GM03348 (cell line): ENCODE measurements at places on chromosomes 7 and 10.

DNA sequence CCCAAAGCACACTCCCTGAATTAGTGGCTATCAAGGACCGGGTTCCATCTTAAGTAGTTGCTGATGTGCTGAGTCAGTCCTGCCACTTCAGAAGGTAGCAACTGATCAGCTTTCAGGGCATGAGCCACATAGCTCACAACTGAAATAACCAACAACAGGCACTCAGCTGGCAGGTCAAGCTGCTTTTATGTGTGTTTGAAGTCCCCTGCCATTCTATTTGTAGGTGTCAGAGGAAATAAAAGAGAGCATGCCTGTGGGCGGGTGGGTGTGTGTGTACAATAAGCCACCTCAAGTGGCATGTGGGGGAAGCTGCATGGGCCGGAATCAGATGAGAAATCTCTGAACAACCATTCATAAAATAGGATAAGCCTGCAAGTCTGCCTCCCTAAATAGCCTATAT is 114.3 kb upstream of the YAE1 start:
- DNase-seq = no peak

- DNase-seq = no peak
These were observed 28.4 kb upstream of the NPFFR1 start for GRCh38 chr10:70312249-70312648.

DNA sequence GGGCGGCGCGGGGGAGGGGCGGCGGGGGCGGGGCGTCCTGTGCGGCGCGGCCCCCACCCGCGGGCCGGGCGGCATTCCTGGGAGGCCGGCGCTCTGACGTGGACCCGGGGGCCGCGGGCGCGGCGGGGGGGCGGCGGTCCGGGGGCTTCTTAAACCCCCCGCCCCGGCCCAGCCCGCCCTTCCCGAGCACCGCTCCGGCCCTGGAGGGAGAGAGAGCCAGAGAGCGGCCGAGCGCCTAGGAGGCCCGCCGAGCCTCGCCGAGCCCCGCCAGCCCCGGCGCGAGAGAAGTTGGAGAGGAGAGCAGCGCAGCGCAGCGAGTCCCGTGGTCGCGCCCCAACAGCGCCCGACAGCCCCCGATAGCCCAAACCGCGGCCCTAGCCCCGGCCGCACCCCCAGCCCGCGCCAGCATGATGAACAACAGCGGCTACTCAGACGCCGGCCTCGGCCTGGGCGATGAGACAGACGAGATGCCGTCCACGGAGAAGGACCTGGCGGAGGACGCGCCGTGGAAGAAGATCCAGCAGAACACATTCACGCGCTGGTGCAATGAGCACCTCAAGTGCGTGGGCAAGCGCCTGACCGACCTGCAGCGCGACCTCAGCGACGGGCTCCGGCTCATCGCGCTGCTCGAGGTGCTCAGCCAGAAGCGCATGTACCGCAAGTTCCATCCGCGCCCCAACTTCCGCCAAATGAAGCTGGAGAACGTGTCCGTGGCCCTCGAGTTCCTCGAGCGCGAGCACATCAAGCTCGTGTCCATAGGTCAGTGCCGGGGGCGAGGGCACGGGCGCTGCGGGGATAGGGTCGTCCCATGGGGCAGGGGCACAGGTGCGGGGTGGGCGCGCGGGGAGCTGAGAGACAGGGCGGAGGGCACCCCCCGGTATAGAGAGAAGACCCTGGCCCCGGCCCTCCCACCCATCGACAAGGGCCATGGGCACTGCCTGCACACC is at the start of gene FLNC:
FLNC (plus strand) TSS at position 176 of the 947 bp plus-strand sequence; CDS start at position 408, 232 bp downstream.
- peak; percentile 92 for DNase-seq

DNA sequence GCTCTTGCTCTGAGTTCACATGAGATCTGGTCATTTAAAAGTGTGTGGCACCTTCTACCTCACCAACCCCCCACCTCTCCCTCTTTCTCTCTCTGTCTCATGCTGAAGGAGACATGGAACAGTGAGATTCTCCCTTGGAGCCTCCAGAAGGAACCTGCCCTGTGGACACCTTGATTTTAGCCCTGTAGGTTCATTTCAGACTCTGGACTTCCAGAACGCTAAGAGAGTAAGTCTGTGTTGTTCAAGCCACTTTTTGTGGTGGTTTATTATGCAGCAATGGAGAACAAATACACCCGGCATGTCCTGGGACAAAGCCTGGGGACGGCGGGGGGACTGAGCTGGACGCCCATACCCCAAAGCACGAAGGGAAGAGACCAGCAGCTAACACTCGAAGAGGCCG is 20.7 kb upstream of the GIMAP8 start:
- DNase-seq = no peak

- no peak for DNase-seq
These were observed 12.1 kb upstream of the PRRT4 start for GRCh38 chr7:128373606-128374005.

- DNase-seq = peak; percentile 4
These were observed 26.2 kb downstream of the RAMP3 start for GRCh38 chr7:45183711-45184210.

GRCh38 chr7:82317257-82317721 is 126.3 kb downstream of the CACNA2D1 start:
- DNase-seq = no peak

GRCh38 chr10:87054373-87055295 is 34.5 kb downstream of the FAM25A start:
- DNase-seq = peak; percentile 73

DNA sequence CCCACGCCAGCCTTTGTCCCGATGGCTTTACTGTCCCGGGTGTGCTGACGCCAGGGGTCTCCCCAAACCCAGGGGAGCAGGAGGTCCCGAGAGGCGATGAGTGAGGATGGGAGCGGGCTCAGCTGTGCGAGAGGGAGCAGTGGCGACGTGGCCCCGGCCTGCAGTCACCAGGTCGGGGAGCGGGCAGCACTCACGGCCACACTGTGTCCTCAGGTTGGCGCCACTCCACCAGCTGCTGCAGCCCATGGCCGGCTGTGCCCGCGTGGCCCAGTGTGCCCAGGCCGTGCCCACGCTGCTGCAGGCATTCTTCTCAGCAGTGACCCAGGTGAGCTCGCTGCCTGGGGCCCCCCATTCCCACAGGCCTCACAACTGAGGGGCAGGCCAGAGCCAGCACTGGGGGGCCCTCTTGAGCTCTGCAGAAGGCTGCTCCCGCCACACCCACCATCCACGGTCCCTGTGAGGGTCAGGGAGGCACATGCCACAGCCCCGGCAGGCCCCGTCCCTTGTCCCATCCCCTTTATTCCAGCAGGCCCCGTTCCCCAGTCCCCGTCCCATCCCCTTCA is 13.3 kb downstream of the AP5Z1 start:
- no peak for DNase-seq

- no peak for DNase-seq
These were observed 131.3 kb upstream of the NPS start for GRCh38 chr10:127417686-127418401.

DNA sequence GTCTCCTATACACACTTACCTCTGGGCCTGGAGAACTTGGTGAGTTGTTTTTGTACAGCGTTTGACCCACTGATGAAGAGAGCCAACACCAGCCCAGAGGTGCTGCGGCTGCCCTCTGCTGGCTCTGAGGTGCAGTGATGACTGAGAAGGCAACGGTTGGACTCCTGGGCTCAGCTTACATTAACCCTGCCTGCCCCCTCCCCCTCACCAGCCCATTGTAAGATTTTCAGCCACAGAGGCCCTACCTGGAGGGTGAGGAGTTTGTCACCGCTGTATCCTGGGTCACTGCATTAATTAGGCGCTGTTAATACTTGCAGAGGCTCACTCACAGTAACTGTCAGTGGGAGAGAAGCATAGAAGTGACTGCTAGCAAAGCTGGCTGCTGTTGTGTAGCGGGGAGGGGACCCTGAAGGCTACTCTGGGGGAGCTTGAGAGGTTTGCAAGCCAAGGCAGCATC is 19.0 kb upstream of the ANKRD2 start:
- peak; percentile 87 for DNase-seq

DNA sequence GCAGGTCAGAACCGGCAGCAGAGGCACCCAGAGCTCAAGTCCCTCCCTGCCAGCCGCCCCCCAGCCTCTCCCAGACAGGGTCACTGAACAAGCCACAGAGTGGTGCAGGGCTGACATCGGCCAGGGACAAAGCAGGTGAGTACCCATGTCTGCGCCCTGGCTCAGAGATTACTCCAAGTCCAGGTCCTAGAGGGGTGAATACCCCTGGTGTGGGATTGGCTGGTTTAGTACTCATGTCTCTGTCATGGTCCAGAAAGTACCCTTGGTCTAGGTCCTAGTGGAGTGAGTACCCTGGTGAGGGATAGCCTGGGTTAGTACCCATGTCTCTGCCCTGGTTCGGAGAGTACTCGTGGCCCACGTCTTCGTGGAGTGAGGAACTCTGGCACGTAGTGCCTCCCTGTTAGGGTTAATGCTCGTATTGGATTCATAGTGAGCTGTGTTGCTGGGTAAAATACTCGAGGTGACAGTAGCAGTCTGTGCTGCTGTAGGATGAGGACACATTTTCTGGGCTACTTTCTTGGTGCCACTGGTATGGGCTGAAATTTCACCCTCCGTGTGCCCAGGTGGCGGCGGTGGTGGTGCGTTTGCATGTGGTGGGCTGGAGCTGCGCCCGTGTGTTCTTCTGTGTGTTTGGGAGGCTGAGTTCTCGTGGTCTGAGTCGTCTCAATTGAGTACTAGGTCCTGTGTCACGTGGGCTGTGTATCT is 25.5 kb upstream of the KNDC1 start:
- DNase-seq = no peak
